ENCODE measurements at places on chromosomes 7 and 10.

DNA sequence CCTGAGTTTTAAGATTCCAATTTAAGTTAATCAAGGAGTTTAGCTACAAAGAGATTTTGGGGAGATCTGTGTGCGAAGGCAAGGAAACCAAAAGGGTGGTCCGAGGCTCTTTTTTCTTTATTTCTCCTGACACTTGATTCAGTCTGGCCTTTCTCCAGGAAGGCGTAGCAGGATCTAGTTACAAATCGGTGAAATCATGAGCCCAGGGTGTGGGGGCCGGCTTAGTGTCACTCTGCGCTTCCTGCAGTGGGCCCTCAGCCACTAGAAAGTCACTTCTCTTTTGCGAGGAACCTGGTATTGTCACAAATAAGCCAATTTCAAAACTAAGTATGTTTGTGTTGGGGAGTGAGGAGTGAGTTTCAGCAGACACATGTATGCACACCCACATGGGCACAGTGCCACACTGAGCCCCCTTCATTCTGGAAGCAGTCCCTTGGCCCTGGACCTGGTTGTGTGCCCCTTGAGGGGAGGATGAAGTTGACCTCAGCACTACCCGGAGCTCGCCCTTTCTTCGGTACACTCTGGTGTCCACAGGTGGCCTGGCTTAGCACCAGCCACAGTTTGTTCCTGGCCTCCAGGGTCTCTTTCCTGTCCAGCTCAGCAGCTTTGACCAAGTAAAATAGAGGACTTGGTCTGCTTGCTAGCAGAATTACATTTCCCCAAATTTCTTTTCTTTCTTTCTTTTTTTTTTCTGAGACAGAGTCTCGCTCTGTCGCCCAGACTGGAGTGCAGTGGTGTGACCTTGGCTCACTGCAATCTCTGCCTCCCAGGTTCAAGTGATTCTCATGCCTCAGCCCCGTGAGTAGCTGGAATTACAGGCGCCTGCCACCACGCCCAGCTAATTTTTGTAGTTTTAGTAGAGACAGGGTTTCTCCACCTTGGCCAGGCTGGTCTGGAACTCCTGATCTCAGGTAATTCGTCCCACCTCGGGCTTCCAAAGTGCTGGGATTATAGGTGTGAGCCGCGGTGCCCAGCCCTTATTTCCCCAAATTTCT, 84.0 kb upstream of the BTBD16 start:
- DNase-seq = no peak

GRCh38 chr10:69944761-69945160, 107.9 kb upstream of the MACROH2A2 start:
- DNase-seq = no peak

DNA sequence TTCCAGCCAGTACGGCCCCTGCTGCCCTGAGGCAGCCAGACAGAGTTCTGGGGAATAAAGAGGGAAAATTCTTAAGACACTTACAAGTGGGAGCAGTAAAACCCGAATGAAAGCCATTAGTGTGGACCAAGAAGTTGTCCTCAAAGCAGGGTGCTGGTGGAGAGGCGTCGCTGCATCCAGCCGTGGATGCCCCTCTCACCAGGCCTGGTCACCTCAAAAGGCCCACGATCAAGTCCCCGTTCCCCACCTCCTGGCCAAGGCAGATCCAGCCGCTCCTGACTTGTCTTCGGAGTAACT, 656 bp downstream of the VSTM4 start:
- DNase-seq = no peak

DNA sequence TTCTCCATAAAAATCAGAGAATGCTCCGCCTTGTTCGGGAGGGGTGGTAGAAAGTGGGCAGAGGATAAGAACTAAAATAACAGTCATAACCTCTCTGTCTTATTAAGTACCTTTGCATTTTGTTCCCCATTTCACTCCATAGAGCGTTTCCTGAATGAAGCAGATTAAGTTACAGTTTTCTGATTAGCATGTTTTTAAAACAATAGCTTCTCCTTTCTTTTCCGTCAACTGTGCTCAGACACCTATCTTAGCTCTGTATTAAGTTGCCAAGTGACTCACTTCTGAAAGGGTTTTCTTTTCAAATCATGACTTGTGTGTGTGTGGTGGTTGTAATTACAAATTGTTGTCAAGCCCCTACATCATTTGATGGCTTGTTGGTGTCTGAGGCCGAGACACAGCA, 1.4 kb downstream of the HABP2 start:
- DNase-seq = no peak

GRCh38 chr7:43933902-43934560, 7.8 kb downstream of the UBE2D4 start:
- DNase-seq = no peak

DNA sequence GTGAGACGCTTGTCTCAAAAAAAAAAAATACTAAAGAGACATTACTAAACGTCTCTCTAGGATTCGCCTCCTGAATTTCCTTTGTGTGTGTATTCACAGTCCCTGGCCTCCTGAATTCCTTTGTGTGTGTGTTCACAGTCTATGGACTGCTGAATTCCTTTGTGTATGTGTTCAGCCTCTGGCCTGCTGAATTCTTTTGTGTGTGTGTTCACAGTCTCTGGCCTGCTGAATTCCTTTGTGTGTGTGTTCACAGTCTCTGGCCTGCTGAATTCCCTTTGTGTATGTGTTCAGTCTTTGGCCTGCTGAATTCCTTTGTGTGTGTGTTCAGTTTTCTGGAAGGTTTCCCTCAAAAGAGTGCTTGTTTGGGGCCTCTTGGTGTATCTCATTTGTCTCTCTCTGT, 8.2 kb downstream of the BMS1 start:
- DNase-seq = no peak

DNA sequence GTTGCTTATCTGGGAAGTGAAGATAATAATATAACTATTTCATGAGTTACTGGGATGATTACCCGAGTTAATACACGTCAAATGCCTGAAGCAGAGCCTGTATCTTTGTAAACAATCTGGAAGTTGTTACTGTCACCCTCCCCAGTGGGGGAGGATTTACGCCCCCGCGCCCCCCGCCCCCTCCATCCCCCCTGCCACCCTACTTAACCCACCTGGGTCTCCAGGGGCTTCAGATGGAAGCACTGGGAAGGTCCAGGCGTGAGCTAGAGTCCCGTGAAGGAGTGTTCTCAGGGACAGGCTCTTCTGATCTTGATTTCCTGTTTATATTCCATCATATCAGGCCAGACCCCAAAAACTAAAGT, 691 bp upstream of the PPA1 start:
- no peak for DNase-seq

DNA sequence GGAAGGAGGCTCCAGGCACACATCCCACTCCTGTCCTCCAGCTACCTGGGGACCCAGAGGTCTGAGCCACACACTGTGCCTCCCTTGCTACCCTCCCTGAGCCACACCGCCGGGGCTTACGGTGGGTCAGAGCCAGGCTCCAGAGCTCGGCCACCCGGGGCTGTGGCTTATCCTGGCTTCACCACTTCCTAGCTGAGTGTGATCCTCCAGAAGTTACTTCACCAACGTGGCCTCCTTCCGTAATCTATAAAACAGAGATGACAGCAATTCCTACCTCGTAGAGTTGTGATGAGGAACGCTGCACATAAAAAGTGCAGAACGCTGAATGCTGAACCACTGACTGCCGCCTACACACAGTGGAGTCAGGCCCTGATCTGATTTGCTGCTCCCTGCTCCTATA, 285.0 kb downstream of the PRPF18 start:
- no peak for DNase-seq

DNA sequence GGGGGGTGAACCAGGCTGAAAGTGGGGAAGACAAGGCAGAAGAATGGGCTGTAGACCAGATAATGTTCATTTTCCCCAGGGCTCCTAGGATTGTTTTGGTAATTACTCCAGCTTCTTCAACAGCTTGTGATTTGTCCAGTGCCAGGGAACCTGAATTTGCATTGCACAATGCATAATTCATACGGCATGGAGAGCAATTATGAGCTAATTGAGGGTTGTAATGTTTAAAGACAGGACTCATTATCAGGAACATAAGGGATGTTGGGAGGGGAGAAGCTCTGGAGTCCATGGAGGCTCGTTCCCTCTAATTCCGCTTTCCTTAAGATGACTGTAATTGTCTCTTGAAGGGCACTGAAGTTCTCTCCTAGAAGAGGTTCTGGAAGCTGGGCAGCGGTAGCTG, 405.0 kb upstream of the ZMIZ1 start:
- no peak for DNase-seq

- DNase-seq = no peak
Measured at GRCh38 chr10:71210542-71210871, 1.9 kb upstream of the UNC5B start.

- no peak for DNase-seq
Measured at GRCh38 chr7:143049362-143049761, 2.8 kb upstream of the OR6V1 start.

DNA sequence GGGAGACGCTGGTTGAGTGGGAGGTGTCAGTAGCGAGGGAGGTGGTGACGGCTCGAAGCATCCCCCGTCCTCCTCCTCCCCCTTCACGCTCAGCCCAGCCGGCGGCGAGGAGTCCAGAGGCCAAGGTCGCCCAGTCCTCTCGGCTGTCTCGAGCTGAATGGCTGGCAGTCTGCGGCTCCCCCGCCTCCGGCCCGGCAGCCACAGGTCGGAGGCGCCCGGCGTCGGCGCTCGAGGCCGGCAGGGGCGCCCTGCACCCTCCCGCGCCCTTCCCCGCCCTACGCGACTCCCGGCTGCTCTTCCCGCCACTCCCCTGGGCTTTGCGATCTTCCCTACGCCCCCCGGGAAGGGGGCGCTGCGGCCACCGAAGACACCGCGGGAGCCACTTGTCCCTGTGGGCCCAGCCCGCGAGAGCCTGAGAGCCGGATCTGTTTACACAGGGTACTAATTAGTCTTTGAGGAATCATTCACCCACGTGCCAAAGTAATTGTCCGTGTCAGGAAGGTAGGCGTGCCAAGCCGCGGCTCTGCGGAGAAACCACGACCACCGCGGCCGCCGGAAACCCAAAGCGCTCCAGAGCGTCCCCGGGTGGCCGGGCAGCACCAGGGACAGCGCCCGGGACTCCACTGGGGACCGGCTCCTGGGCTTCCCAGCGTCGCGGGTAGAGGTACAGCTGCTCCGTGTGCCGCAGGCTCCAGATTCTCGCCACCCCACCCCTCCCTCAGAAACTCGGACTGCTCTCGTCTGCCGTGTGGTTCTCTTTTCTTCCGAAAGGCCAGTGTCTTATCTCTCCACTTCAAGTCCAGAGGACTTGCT, at the start of gene NXPH1:
TSS of gene NXPH1 (plus strand) at position 133 of the 813 bp plus-strand sequence.
- peak; percentile 68 for DNase-seq

DNA sequence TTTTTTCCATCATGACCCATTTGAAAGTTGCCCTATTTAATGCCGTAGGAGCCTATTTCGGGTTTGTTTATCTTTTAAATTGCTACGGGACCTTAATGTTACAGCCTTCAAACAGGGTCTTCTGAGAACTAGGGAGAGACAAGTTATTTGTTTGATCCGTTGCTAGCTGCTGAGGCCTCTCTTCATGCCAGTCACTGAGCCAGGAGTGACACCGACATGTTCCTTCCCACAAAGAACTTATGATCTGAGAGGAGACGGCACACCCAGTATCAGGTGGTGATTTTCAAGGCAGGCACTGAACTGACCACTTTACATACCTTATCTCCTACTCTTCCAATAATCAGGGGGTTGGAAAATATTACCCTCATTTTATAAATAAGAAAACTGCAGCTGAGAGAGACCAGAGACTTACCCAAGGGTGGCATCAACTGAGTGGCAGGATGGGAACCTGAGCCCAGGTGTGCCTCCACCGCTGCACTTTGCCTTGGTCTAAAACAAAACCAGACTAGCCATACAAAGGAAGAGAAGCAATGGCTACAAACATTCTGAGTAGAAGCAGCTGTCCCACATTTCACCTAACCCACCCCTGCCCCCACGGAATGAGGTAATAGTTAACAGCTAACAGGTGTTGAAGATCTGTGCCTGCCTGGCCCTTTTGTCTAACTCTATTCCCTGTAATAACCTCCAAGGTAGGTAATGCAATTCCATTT, 40.5 kb downstream of the PPP1R3C start:
- no peak for DNase-seq

DNA sequence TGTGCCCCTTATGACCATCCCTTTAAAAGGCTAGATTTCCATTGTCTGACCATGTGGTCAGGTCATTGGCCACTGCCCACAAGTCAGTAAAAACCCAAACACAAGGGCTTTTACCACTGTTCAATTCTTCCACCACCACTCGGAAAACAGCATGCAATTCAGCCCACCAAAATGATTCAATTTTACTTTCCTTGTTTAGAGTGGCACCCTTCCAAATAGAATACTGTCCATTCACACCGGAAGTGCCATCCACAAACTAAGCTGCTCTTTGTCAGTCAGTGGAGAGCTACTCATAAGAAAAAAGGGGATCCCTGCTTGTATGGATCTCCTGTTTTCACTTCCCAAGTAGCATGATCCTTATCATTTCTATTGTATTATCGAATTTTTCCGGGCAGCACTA, 350.7 kb upstream of the MBL2 start:
- no peak for DNase-seq

- no peak for DNase-seq
Measured at GRCh38 chr7:125606671-125607070, 677.0 kb upstream of the POT1 start.

- no peak for DNase-seq
Measured at GRCh38 chr7:142671506-142671905, 77.8 kb upstream of the PRSS1 start.

- no peak for DNase-seq
Measured at GRCh38 chr7:8177109-8177933, 84.6 kb downstream of the ICA1 start.

- DNase-seq = no peak
Measured at GRCh38 chr7:116569737-116570136, 44.9 kb downstream of the CAV1 start.

DNA sequence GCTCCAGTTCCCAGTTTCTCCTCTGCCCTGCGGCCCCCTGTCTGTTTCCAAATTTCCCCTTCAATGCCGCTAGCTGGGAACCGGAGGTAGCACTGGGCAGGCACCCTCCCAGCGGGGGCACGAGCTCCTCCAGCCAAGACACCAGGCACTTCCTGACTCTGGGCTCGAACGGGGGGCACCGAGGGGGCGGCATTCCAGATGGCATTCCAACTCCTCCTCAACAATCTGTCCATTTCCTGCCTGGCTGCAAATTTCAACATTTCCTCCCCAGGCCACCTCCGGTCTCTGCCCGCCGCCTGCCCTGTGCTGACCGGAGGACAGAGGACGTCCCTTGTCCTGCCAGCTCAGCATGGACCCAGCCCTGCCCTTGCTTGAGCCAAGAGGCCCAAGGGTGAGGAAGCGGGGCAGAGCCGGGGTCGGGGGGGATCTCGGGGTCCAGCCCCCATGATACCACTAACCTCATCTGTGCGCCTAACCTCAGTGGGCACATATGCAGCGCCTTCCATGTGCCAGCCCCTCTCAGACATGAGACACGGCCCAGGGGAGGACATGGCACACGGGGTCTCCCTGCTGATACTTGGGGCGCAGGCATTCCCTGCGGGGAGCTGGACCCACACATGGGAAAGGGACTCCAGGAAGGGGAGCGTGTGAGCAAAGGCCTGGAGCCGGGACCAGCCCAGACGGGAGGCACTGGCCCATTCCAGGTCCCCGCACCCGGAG, 58.0 kb downstream of the PDGFA start:
- DNase-seq = no peak

- DNase-seq = no peak
Measured at GRCh38 chr7:132793474-132793873, 217.2 kb upstream of the PLXNA4 start.

DNA sequence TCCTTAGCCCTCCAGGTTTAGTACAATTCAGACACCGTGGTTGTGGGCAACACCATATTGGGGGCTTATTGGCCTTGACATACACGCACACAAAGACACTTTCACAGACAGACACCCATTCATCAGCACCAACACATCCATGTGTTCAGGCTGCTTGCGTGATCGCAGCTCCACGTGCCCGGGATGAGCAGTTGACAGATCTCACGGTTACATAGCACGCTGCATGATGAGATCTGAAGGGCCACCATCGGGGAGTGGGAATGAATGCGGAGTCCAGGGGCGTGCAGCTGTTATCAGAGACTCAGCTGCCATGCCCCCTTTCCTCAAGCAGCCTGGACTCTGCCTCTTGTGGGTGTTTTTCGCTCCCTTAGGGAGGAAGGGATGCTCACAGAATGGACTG, 285.2 kb downstream of the USP6NL start:
- no peak for DNase-seq
